Uterus (tissue), 4 donors: ENCODE measurements at places on chromosomes 16 and 17. TPM values are rescaled to one million over a fixed set of nuclear protein-coding genes. Genes with fewer than 3 reads are reported as not detected.

DNA sequence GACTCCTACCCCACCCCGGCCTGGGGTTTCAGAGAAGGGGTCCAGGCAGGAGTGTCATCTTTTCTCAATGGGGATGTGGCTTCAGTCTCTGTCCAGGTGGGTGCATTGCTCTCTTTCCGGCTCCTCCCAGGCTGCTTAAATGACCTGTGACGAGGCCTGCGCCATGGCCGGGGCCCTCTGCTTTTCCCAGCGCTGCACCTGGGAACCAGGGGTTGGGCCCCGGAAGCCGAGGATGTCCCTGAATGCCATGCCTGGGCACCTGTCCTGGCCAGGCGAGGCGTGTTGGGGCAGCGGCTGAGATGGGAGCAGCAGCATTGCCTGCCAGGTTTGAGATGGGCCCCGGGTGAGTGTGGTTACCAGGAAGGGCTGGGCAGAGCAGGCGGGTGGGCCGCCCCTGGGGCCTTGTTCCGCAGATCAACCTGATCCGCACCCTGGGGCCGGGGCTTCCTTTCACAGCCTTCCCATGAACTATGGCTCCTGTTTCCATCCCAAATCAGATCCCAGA lies 147.4 kb downstream of the SEC14L1 start:
- DNase-seq: no peak

EFNB3 gene
- 10.6 TPM for total RNA-seq

DNA sequence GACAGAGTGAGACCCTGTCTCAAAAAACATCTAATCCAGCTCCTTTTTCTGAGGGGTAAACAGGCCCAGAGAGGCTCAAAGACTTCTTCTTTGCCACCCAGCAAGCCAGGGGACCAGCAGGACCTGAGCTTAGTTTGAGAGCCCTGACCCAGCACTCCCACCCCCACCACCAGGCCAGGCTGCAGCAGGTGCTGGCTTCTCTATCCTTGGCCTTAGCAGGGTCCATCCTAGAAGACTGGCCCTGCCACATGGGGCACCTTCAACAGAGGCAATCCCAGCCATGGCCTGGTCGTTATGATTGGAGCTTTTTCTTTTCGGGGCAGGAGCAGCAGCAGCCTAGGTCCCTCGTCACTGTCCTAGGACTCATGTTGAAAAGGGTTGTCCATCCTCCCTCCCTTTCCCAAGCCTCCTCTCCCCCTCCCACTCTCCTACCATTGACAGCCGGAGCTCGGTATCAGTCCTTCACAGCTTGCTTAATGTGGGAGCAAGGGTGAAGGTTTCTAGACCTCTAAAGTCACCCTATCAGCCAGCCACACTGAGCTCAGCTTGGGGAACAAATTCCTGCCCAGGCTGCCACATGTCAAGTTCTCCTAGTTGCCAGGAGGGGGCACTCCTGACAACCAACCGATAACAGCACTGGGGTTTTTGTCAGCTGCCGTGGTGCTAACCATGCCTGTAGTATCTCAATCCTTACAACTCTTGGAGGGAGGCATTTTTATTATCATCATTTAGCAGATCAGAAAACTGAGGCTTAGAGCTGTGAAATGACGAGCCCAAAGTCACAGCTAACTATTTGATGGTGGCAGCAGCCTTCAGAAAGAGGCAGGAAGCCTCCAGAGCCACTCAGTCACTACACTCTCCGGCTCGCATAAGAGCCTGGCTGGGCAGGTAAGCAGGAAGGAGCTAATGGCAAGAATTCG lies 11.2 kb downstream of the MRPL27 start:
- DNase-seq: no peak

DNA sequence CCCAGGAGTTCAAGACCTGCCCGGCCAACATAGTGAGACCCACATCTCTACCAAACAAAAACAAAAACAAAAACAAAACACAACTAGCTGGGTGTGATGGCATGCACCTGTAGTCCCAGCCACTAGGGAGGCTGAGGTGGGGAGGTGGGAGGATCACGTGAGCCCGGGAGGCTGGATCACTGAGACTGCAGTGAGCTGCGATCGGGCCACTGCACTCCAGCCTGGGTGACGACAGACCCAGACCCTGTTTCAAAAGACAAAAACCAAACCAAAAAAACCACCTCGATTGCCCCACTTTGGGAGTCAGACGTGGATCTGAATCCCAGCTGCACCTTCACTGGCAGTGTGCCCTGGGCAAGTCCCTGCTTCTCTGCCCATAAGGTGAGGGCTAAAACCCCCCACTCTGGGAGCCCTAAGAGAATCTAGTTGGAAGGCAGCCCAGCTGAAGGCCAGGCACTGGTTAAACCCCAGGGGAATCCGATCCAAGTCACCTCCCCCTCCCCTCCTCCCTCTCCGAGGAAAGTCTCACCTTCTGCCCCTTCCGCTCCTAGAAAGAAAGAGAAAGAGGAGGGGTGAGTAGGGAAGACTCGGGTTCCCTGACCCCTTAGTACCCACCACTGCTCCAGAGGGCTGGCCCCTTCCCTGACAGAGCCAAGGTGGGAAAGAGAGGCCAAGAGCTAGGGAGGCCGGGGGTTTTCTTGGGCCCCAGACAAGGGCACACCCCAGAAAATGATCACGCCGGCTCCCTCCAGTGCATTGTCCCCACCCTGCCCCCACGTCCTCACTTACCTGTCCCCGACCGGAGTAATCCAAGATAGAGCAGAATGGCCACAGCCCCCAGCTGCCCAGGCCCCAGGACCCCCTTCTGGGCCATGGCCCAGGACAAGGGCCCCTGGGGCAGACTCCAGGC lies 647 bp downstream of the PRSS8 start:
- DNase-seq: no peak

DNA sequence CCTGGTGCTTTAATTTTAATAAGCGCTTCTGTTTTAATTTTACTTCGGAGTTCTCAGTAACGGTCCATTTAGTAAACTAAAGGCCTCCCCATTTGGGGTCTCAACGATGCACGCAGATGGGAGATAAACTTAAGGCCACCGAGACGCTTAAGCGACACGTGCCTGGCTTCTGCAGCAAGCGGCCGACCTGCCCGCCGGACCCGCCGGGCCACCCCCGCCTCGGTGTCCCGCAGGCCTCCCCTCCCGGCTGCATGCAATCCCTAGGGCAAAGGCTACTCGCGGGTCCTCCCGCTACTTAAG lies 592 bp downstream of the GCSH start:
- DNase-seq: no peak

DNA sequence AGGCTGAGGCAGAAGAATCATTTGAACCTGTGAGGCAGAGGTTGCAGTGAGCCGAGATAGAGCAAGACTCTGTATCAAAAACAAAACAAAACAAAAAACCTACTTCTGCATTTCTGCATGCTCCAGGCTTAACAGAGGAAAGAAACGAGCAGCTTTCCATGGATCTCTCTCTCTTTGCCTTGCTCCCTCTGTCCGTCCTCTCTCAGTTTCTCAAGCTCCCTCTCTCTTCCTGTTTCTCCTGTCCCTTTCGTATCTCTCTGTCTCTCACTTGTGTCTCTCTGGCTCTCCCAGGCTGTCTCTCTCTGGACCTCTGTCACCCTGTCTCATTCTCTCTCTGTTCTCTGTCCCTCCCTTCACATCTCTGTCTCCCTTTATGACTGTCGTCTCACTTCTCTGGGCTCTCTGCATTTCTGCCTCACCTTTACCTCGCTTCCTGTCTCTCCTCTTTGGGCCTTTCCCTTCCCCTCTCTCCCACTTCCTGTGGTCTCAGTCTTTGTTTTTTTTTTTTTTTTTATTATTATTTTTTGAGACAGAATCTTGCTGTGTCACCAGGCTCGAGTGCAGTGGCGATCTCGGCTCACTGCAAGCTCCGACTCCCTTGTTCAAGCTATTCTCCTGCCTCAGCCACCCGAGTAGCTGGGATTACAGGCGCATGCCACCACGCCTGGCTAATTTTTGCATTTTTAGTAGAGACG lies 4.1 kb upstream of the PITPNA start:
- no peak for DNase-seq

- DNase-seq: no peak
Observed at GRCh38 chr16:4481526-4481925, 5.3 kb downstream of the HMOX2 start.

GRCh38 chr16:69564845-69565670 lies 708 bp upstream of the NFAT5 start:
- DNase-seq: no peak

NPIPB6 gene
- total RNA-seq: 2.0 TPM

GRCh38 chr16:62869837-62870236 lies 833.6 kb upstream of the CDH8 start:
- no peak for DNase-seq

GRCh38 chr16:86834451-86835035 lies 256.2 kb downstream of the FOXL1 start:
- no peak for DNase-seq

PTX4 gene
- 0.28 TPM for total RNA-seq

DNA sequence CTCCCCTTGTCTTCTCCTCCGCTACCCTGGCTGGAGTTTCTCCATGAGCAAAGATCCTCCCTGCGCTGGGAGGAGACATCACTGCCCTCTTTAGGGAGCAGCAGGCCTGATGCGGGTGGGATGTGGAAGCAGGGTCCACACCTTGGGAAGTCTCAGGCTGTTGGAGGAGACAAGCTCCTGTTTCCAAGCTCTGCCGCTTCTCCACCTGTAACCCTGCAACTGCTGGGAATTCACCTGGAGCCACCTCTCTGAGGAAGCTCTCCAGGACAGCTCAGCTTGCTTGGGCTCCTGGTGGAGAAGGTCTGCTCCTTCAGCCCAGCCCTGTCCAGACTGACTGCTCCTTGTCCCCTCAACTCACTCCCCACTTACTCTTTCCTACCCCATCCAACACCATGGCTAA lies 14.8 kb upstream of the C17orf107 start:
- DNase-seq: no peak

DNA sequence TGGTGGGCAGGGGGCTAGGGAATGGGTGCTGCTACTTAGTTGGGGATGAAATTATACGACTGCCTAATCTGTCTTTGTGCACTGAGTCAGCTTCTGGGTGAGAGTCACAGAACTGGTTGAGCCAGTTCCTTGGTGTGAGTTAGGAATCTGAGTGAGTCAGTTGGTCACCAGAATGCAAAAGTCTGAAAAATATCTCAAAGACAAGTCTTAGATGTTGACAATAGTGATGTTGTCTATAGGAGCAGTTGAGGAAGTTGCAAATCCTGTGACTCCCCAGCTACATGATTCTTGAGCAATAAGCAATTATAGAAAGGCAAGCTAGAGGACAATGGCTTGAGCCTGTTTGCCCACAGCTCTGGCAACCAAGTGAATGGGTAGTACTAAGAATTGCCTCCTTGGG lies 399.2 kb downstream of the CNTNAP4 start:
- DNase-seq: no peak

FBXL19 gene
- total RNA-seq: 3.8 TPM

- DNase-seq: no peak
Observed at GRCh38 chr17:7655541-7655840, 4.8 kb downstream of the ATP1B2 start.

DNA sequence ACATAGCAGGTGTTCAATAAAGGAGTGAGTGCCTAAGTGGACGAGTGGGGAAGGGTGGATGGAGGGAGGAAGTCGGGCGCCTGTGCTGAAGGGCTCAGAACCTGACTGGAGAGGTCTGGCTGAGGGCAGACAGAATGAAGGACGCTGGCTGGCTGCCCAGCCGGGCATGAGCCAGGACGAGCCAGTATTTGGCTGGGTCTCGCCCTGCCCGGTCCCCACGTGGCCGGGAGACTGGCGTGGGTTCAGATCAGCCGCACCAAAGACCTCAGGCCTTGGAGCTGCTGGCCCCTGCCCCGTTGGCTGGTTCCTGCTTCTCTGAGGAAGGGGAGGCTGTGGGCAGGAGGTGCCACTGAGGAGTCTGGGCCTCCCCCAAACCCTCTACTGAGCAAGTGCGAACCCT lies 79.8 kb downstream of the ENGASE start:
- DNase-seq: no peak

DNA sequence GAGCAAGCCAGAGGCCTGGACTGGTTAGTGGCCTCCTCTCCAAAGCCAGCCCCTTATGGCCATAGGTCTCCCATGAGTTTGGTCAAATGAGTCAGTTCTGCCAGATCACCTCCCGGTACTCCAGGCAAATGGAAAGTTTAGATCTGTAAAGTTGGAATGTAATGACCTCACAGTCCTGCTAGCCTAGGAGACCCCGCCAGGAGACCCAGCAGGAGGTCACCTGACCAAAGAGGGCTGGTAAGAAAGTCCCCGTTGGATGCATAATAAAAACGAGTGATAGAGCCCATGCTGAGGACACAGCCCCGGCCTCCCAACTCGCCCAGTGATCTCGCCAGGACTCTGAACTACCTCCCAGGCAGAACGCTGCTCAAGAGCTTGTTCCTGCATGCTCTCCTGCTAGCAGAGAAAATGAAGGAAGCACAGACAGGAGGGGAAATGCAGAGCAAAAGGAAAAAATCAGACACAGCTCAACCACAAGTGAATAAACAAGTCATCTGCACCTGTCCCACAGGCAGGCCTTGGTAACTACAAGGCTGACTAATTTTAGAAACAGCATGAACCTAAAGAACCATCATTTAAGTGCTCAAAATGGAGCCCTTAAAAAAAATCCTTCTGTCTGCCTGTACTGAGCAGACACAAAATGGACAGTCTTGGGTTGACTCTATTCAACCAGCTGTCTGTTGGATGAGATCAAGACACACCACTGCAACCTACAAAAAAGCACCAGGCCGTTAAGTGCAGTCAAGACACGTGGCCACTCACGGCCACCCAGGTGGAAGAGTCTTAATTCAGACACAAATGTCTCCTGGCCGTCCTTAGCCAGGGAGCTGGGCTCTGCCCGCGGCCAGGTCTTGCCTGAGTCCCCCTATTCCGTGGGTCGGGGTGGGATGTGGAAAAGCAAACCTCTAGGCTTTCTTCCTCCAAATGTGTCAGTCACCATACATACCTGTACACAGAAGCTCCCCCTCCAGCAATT lies 9.2 kb downstream of the CDIP1 start:
- no peak for DNase-seq

DNA sequence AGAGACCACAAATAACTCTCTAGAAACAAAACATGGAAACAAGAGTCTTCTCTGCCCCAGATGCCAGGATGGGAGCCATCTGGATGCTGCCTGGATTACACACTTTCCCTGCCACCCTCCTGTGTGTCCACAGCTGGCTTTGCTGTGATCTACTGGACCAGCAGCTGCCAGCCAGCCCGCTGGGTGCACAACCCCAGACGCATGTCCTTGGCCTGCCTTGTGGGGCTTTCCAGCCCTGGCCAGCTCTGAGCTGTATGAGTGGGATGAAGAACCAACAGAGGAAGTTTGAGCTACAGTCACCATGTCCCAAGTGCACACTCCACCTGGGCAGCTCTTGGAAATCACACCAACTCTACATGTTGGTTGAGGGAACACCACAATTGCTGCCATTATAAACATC lies 57.0 kb upstream of the TNRC6C start:
- DNase-seq: no peak

GRCh38 chr17:64358261-64358788 lies 32.3 kb downstream of the PECAM1 start:
- no peak for DNase-seq
